ENCODE measurements at places on chromosomes 1 and 21.

GRCh38 chr1:154906621-154907081 is 29.9 kb downstream of the PMVK start:
- no peak for DNase-seq

DNA sequence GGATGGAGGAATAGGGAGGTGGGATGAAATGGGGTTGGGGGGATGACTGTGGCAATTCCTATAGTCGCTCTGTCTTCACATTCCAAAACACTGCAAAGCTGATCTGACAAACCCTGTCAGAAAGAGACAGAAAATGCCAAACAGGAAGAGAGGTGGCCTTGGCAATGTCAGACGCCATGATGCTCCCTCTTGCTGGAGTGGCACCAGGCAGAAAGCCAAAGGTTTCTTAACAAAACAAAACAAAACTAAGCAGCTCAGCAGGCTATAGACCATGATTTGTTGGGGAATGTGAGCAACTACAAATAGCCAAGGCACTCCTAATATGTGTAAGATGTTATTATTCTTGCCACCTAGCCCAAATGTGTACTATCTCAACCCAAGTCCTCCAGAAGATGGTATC is 42.9 kb upstream of the PLA2G2C start:
- no peak for DNase-seq

GRCh38 chr1:214014730-214015129 is 27.0 kb downstream of the PROX1 start:
- no peak for DNase-seq

DNA sequence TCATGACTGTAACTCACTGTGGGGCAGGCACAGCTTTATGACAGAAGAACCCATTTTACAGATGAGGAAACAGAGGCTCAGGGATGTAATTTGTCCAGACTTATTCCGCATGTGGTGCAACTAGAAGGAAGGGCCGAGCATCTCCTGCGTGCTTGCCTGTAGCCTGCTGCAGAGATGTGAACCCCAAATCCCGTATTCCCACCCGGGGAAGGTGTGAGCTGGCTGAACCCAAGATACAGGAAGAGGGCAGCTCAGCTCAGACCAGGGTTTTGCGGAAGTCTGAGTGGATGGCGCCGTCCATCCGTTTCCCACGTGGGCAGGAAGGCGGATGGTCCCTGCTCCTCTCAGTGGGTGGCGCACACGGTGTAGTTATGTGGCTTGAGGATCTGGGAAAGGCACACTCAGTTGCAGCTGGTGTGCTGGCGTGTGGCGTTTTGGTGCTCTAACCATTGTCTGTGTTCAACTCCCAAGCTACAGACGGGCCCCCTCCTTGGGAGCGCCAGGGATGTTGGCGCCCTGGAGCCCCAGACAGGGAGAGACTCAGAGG is 1.2 kb downstream of the CROCC start:
- DNase-seq, result no peak

GRCh38 chr1:24443241-24443656 is 27.6 kb downstream of the NIPAL3 start:
- DNase-seq, result no peak

GRCh38 chr1:91645031-91645430 is 144.4 kb downstream of the CDC7 start:
- DNase-seq, result no peak

GRCh38 chr1:158689110-158689509 is 2.6 kb upstream of the SPTA1 start:
- DNase-seq, result no peak

DNA sequence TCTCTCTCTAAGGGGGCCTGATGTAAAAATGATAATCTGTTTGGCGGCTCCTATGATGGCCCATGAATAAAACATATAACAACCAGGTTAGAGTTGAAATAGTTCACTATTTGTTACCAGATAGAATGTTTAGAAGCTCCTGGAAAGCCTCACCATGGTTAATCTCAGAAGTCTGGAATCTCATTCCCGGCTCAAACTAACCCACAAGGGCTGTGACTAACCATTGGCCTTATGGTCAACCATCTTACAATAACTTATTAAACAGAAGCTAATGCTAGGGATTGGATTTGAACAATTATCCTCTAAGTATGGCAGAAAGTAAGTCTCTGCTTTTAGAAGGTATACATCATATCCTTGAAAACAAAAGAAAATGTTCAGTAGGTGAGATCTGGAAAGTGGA is 134.1 kb upstream of the ADGRL2 start:
- no peak for DNase-seq

DNA sequence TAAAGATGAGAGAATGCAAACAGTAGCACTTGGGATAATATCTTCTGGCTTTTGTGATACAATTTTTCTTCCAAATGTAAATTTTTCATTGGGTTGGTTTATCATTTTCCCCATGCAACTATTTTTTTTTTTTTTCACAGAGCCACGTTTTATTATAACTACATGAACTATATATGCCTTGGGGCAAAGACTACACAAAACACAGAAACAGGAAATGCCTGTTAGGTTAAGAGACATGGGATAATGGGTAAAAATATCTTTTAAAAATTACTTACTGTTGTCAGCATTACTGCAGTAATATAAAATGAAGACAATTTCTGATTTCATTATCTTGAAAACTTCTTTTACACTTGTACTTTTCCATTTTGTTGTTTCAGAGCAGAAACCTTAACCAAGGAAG is 74.6 kb downstream of the DISP1 start:
- DNase-seq, result no peak

- DNase-seq, result no peak
These were observed 27.2 kb downstream of the SSBP3 start for GRCh38 chr1:54378874-54379554.

- DNase-seq, result no peak
These were observed 152.2 kb downstream of the CLEC20A start for GRCh38 chr1:178344513-178345091.

GRCh38 chr1:228030451-228031201 is 23.8 kb downstream of the WNT3A start:
- DNase-seq, result no peak

Data from T-cell (primary cell).